ENCODE measurements at places on chromosomes 7 and 10. TPM values are rescaled to one million over a fixed set of nuclear protein-coding genes. Genes with fewer than 3 reads are reported as not detected.

CALML5 gene
- not detected for total RNA-seq

HYAL4 gene
- total RNA-seq: not detected

ITGA8 gene
- under 0.01 TPM for total RNA-seq

ITIH5 gene
- total RNA-seq: 0.17 TPM

NME8 gene
- not detected for total RNA-seq

EPHB6 gene
- under 0.01 TPM for total RNA-seq

MRPS16 gene
- 52.3 TPM for total RNA-seq

ALOX5 gene
- under 0.01 TPM for total RNA-seq

BRAT1 gene
- 16.8 TPM for total RNA-seq

CHAT gene
- not detected for total RNA-seq

RAPGEF5 gene
- total RNA-seq: 0.95 TPM

TRIM50 gene
- total RNA-seq: not detected

TMEM273 gene
- not detected for total RNA-seq

OR2A12 gene
- not detected for total RNA-seq

CCL24 gene
- not detected for total RNA-seq

C10orf88 gene
- total RNA-seq: 11.2 TPM

Measured in bronchial smooth muscle cell (primary cell).